ENCODE measurements at places on chromosomes 12 and 14.

GRCh38 chr12:19894803-19895202 is 455.5 kb downstream of the AEBP2 start:
- no peak for DNase-seq

GRCh38 chr12:1044696-1045095 is 53.7 kb downstream of the ERC1 start:
- peak; percentile 17 for DNase-seq

DNA sequence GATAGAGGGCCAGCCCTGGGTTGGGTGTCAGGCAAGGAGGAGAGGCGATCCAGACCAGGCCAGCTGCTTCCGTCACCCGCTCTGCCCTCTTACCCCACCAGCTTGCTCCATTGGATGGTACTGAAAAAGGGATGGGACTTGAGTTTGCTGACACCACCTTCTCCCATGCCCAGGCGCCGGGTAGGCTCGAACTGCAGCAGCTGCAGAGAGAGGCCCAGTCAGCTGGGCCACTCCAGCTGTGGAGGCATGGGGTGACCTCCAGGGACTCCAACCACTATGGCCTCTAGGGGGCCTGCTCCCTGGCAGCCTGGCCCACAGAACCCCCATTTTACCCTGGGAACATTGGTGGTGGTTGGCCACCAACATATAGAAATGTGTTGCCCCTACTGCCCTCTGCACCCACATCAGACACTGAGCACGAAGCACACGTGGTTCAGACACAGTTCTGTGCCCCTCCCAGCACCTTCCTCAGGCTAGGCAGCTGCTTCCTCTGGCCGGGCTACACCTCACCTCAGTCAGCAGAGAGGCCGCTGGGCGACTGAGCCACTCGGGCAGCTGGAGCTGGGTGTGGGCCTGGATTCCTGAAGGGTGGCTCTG is 16.0 kb downstream of the RPS6KL1 start:
- DNase-seq, result no peak

GRCh38 chr14:80266930-80267329 is 55.6 kb upstream of the DIO2 start:
- DNase-seq, result no peak

DNA sequence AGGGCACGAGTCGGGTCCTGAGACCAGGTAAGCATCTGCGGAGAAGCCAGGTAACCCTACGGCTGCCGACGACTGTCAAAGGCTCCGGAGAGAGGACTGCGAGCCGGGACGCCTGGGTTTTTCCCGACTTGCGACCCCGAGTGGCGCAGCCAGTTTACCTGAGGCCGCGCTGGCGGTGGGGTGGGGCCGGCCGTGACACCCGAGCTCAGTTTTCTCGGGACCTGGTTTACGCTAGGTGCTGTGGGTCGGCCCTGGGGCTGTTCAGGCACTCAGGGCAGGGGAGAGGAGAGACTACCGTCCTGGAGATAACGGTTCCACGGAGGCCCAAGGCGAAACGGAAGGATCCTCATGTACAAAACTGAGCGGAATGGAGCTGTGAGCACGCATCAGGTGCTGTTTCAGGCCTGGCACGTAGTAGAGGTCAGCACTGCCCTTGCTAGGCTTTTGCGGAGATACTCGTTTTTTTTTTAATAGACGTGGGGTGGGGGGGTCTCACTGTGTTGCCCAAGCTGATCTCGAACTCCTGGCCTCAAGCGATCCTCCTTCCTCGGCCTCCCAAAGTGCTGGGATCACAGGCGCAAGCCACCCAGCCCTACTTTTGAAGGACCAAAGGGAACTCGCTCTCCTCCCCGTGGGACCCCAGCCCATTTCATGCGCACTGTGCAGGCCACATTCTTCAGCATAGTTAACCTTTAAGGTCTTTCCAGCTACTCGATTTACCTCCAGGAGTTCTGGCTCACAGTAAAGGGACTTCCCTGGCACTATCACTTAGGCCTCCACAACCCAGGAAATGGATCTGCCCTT is 471 bp downstream of the MTRFR start:
- no peak for DNase-seq

GRCh38 chr14:90287791-90288190 is 31.4 kb downstream of the PSMC1 start:
- no peak for DNase-seq

DNA sequence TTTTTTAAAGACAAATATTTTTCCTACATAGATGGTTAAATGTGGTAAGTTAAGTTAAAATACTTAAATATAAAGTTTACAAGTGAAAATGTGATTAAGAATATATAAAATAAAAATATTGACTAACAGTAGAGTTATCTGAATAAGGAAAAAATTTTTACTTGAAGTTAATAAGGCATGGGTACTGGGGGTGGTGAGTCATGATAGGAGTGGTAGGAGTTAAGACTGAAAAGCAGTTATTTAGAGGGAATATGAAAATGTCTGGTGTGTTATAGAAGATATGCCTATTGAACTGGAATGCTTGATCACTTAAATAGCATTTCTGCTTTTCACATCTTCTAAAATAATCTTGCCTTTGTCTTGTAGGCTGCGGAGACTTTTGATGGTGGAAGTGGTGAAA is 68.7 kb downstream of the CCDC91 start:
- no peak for DNase-seq

- peak; percentile 61 for DNase-seq
Observed at GRCh38 chr14:85599939-85600338, 70.0 kb downstream of the FLRT2 start.

DNA sequence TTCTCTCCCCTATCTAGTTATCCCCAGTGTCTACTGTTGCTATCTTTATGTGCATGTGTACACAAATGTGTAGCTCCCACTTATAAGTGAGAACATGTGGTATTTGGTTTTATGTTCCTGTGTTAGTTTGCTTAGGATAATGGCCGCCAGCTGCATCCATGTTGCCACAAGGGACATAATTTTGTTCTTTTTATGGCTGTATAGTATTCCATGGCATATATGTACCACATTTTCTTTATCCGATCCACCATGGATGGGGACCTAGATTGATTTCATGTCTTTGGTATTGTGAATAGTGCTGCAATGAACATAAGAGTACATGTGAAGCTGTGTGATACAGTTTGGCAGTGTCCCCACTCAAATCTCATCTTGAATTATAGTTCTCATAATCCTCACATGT is 218.1 kb downstream of the KSR2 start:
- DNase-seq, result no peak

- DNase-seq, result no peak
Observed at GRCh38 chr12:31308116-31308515, 17.8 kb downstream of the SINHCAF start.

DNA sequence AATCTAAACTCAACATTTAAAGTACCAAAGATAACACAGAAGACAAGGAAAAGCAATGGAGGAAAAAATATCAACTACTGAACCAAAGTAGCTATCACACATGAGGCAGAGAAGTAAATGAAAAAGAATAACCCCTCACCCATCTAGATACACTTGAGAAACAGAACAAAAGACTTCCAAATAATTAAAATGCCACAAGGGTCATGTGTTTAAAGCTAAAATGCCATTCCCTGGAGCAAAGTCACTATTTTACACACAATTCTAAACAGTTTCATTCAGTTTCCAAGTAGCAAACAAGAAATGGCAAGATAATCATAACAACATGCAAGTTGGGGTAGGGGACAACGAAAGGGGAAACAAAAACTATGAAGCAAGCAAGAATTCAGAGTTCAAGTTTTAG is 12.0 kb downstream of the OSBPL8 start:
- no peak for DNase-seq

DNA sequence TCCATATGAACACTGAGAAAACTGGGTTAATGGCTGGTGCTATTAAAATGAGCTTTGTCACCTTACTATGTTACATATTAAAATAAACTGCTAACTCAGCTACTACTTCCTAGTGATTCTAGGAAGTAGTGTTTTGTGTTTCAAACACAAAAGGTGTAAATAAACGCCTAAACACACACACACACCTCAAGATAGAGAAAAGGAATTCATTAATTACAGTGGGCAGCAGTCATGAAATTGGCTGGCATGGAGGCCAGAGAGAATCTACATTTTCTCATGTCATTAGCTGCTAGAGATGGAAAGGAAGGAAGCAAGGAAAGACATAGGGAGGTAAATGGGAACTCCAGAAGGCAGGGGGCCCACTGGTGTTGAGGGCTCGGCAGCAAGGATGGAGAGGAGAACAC is 787 bp upstream of the PRMT5 start:
- no peak for DNase-seq

DNA sequence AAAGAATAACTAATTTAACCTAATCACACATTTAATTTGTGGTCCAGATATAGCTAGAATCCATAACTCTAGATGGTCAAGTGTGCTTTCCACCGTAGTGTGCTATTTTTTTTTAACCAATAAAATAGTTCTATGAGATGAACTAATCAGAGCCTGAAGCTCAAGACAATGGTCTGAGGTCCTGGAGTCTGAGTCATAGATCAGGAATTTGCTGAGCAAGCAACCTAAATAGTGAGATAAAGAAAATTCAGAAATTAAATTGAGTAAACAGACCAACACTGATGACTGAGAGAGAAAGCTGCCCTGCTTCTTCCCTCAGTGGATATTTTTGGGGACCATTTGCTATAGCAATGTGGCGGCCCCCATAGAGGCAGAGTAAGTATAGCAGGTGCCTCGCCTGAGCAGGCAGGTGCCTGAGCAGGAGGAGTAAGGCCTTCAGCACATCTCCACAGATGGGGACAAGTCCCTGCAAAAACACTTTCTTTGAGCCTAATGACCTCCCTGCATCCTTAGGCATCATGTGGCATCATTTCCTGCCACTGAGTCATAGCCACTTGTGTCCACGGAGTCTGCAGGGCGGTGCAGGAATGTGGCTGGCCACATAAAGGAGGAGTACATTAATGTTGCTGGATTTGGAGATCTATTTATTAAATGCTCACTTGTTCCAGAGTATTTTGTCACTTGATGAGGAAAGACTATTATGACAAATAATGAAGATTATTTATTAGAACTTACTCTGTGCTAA is 13.9 kb upstream of the CLEC4E start:
- DNase-seq, result no peak

GRCh38 chr12:112710414-112710813 is 81.1 kb upstream of the RPH3A start:
- DNase-seq, result no peak

DNA sequence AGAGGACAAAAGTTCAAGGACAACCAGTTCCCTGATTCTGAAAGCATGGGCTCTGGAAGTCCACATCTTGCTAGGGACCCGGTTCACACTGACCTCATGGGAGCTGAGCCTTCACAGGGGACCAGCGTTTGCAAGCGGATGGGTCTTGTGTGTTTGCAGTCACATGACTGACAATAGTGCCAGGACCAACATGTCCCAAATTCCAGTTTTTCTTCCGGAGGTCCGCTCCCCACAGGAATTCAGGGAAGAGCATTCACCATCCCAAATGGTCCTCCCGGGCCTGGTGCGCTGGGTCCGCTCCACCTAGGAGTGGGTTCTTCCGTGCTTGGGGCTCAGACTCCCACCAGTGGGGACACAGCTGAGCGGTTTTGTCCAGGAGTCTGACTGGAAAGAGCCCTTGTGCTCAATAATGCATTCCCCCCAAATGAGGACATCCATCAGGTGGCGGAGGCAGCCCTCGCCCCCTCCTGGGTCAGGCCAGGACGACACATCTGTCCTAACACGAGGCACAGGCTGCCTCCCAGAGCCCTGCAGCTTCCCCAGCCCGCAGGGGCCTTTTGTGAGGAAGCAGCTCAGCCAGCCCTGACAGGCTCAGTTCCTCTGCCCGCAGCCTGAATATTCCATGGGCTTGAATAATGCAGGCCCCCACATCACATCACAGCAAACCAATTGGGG is 91.8 kb upstream of the BCL11B start:
- DNase-seq, result no peak

DNA sequence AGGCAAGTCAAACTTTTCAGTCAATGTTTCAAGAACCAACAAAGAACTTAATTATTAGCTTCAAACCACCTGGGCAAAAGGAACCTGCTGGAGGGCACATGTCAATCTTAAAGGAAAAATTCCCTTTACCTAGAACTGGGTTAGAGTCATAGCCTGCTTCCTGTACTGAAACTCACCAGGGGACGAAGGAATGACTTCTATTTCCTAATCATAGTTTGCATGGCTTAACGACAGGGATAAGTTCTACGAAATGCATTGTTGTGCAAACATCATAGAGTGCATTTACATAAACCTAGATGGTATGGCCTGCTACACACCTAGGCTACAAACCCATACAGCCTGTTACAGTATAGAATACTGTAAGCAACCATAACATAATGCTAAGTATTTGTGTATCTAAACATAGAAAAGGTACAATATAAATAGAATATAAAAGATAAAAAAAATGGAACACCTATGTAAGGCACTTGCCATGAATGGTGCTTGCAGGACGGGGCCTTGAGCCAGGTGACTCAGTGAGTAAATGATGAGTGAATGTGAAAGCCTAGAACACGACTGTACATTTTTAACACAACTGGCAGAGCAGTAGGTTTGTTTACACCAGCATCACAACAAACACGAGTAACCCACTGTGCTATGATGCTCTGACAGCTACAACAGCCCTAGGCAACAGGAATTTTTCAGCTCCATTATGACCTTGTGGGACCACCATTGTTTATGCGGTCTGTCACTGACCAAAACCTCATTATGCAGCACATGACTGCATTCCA is 234.9 kb upstream of the CAND1 start:
- no peak for DNase-seq

- no peak for DNase-seq
Observed at GRCh38 chr12:19869413-19869812, 430.1 kb downstream of the AEBP2 start.

DNA sequence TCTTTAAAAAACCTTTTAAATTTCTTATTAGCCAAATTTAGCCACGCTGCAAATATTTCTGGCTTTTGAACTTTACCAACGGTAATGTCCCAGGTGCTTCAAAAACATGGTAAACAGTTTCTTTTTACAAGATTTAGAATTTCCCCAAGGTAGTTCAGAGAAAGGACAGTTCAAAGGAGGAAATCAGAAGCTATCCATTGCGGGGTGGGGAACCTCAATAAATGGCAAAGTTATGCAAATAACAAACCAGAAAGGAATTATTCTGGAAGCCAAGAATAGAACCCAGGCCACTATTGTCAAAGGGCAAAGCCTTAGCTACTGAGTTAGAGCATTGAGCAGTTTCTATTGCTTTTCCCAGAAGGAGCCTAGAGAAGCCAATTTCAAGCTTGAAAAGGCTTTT is 62.3 kb downstream of the PDE6H start:
- DNase-seq, result no peak

DNA sequence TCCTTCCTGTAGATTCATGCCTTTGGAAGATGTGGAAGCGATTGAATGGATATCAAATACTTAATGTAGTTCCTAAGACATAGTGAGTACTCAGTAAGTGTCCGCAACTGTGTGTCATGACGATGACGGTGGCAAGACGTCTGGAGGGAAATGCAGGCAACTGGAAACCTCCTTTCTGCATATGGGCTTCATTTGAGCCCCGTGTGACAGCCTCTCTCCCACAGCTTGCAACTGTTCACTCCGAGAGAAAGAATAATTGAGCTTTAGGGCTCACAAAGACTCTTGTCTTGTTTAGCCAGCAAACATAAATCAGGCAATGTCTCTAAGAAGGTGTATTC is 6.9 kb downstream of the CFAP251 start:
- DNase-seq, result peak; percentile 60

Data from AG09309 (cell line).